Stimulated activated CD4-positive, alpha-beta T cell treated with anti-CD3 and anti-CD28 coated beads, Interleukin-12 subunit alpha, Interleukin-12 subunit beta, amount 100 ng/mL, for 24 hours (primary cell): ENCODE measurements at places on chromosomes 3 and 15.

- DNase-seq = no peak
Observed at GRCh38 chr3:61783993-61784718, 222.8 kb downstream of the PTPRG start.

GRCh38 chr3:52144796-52145735, 9.2 kb downstream of the POC1A start:
- DNase-seq = no peak

- no peak for DNase-seq
Observed at GRCh38 chr15:74376226-74376625, 8.8 kb upstream of the CYP11A1 start.

GRCh38 chr3:18423401-18424212, 1.5 kb downstream of the SATB1 start:
- DNase-seq = no peak

GRCh38 chr3:32992310-32992686, 40.9 kb downstream of the CCR4 start:
- DNase-seq = no peak

DNA sequence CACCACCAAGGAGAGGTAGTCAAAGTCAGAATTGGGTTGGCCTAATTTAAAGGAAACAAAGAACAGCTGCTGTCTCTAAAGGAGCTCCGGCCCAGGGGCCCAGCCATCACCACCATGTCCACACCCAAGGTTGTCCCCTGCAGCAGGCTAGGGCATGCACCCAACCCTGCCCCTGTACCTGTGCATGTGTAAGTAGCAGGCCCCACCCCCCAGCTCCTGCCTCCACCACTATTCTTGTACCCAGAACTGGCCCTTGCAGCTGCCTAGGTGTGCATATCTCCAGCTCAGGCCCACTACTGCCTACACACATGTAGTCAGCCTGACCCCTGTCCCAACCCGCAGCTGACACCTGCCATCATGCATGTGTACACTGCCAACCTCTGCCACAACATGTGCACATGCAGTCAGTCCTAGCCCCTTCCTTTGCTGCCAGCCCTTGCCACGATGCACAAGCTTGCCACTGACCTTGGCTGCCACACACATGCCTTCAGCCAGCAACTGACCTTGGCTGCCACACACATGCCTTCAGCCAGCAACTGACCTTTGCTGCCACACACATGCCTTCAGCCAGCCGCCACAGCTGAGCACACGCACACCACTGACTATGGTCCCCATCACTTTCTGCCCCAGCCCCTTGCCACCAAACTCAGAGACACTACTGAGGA, 39.7 kb downstream of the FGF12 start:
- DNase-seq = no peak

GRCh38 chr3:45516829-45517228, 77.7 kb upstream of the LIMD1 start:
- no peak for DNase-seq

- DNase-seq = no peak
Observed at GRCh38 chr15:42130246-42130986, 26.0 kb downstream of the PLA2G4F start.

- DNase-seq = no peak
Observed at GRCh38 chr15:72086010-72086697, 31.8 kb downstream of the MYO9A start.

DNA sequence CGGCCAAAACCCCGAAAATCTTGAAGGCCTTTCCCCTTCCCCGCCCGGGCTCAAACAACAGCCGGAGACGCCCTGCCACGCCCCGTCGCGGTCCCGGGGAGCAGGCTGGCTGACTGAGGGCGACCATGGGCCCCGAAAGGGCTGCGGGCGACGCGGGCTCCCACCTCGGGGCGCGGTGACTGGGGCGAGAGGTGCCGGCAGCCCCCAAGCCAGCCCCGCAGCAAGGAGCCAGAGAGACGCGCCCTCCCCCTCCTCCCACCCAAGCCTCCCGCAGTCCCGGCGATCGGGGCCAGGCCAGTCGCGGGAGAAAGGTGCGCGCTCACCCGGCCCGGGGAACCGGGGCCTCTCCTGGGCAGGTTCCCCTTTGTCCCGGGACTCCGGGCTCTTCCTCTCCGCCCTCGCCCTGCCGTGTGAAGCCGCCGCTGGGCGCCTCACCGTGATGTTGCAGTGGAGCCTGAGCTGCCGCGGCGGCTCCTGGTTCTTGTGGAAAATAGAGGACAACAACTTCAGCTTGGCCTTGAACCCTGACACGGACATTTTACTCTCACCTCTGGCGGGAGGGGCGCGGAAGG, 30.6 kb upstream of the ZSCAN2 start:
- peak; percentile 9 for DNase-seq

GRCh38 chr3:14177580-14178246, 688 bp downstream of the XPC start:
- DNase-seq = no peak

DNA sequence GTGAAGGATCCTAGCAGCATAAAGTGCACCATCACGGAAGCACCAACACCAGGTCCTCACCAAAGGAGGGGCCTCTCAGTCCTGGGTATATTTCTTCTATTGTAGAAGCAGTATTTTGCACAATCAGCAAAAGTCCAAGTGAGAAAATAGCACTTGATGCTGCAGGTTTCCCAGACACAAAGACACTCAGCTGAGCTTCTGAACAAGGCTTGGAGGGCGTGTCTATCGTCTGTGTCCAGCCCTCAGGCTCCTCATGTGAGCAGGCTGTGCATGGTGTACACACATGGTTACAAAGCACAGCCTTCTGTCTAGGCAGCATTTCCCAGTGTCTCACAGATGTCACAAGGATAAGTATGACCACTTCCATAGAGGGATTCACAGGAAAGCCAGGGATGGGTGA, 98.3 kb upstream of the SPATA12 start:
- no peak for DNase-seq

DNA sequence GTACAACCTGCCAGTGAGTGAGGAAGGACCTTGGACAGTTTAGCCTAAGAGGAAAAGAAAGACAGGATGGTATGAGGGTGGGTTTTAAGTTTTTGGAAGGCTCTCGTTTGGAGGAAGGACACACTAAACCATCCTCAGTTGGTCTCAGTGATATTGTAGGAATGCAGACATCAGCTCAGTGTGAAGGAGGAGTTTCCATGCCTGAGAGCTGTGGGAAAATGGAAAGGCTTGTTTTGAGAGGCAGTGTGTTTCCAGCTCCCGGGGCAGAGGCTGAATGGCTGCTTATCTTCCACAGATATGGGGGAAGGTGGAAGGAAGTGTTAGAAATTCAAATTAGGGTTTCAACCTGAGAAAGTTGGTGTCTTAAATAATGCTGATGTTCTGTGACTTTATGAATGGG, 89.6 kb upstream of the MYZAP start:
- DNase-seq = no peak
